ENCODE measurements at places on chromosomes 12 and 14.

GRCh38 chr14:24713404-24713803 lies 79.4 kb upstream of the GZMB start:
- no peak for DNase-seq

GRCh38 chr14:42927313-42927712 lies 1320.6 kb downstream of the LRFN5 start:
- DNase-seq, result no peak

DNA sequence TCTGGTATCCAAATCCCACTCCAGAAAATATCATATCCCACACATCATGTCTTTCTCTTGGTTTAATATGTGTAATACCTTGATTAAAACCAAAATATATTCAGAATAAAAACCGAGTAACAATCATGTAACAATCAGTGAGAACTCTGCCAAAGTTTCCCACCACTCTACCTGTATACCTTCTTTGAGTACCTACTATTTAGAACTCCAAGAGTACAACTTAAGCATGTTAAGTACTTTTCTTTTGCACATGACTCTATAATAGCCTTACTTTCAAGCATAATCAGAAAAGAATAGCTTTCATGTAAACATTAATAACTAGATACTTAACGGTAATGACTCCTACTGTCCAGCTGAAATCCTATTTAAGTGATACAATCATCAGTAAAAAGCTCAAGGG lies 223.2 kb downstream of the MED13L start:
- no peak for DNase-seq

- peak; percentile 87 for DNase-seq
These were observed 576 bp downstream of the SYNE3 start for GRCh38 chr14:95515596-95516552.

GRCh38 chr14:100658181-100658886 lies 68.4 kb upstream of the DLK1 start:
- DNase-seq, result no peak

- DNase-seq, result no peak
These were observed 2.4 kb upstream of the CSRNP2 start for GRCh38 chr12:51085757-51086156.

- no peak for DNase-seq
These were observed 269.4 kb upstream of the ALG10 start for GRCh38 chr12:33752854-33753253.

- no peak for DNase-seq
These were observed 931.2 kb downstream of the AACS start for GRCh38 chr12:125996443-125996842.

DNA sequence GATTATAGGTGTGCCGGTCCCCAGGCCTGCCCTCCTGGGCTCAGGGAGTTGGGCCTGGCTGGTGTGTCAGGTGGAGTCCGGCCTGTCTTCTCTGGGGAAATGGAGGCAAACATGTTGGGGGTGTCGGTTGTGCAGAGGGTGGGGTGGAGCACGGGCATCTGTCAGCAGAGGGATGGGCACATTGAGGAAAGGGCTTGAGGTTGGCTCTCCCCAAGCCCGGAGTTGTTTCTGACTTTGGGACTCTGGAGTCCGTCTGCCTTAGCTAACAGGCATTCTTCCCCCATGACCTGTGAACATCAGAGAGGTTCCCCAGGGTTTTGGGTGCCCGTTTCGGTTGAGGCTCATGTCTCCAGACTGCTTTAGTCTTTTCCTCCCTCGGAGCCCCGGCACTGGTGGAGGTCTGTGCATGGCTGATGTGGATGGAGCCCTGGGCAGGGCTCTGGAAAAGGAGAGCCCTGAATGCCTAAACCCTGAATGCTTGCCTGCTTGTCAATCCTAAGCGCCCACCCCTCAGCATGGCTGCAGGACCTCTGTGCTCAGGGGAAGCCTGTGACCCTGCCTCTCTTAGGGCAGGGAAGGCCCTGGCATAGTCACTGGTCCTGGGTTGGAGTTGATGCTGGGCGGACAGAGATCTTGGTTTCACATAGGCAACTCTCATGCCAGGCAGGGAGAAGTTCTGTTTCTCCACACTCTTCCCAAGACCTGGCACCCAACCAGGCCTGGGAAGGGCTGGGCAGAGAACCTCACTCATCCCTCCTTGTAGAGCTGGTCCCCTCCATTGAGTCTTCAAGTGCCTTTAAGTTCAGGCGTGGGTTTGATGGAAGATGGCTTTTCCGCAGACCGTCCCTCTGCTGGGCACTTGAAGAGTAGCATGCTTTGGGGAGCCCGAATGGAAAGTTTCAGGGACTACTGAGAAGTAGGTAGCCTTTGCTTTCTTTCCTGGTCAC lies 12.9 kb downstream of the NYNRIN start:
- no peak for DNase-seq

DNA sequence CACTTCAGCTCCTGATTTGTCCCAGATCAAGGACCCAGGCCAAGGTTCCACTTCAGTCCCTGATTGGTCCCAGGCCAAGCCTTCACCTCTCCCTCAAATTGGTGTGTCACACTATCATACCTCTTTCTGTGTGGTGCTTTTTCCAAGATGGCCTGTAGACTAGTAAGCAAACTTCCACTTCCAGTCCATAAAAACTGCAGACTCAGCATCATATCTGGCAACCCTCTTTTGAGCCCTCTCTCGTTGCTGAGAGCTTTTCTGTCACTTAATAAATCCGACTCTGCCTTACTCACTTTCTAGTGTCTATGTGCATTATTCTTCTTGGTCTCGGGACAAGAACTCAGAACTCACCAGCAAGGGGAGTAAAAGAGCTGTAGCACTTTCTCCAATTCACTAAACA lies 1395.1 kb downstream of the LRFN5 start:
- DNase-seq, result no peak

- no peak for DNase-seq
These were observed 22.6 kb upstream of the SLC10A1 start for GRCh38 chr14:69819607-69820006.

- DNase-seq, result no peak
These were observed 85.5 kb upstream of the EGLN3 start for GRCh38 chr14:34036319-34036766.

- DNase-seq, result no peak
These were observed 214.2 kb downstream of the KITLG start for GRCh38 chr12:88366101-88366500.

DNA sequence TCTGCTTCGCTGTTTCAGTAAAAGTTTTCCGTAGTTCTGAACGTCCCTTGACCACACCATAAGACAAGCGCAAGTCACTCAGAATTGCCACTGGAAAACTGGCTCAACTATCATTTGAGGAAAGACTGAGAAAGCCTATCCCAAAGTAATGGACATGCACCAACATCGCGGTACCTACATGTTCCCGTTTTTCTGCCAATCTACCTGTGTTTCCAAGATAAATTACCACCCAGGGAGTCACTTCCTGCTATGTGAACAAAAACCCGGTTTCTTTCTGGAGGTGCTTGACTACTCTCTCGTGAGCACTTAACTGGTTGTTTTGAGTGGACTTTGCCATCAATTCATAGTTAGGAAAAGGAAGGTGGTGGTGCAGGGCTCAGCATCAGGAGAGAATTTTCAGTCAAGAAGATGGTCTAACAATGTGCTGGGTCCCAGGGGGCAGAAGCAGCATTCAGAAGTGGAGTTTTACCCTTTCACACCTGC lies 1.4 kb downstream of the EGLN3 start:
- no peak for DNase-seq

DNA sequence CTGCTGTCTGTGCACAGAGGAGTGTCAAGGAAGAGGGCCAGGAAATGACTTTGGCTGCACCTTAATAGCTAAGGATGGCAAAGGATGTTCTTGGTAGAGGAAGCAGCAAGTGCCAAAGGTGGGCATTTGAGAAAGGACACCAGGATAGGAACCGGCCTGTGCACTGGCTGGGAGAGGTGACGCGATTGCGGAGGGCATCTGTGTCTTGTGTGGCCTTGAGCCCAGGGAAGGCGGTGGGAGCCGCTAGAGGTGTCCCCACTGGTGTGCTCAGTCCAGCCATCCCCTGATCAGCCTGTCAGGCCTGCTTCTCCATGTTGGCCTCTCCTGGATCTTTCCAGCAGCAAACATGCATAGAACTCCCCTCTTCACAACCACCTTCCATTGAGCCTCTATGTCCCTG lies 30.2 kb downstream of the PAPLN start:
- DNase-seq, result no peak

DNA sequence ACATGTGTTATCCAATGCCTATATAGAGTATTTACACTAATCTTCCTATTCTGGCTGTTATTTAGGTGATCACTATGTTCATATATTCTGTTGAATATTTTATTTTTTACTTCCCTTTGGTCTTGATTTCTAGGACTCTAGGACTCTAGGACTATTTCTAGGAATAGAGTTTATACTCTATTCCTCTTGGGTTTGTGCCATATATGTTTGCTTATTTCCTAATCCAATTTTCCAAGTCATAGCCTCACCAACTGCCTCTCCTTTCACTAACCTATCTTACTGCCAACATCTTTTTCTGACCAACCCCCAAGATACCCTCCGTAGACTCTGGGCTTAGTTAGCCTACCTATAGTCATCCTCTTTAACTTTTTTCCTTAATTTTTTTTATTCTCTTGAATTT lies 28.5 kb downstream of the ARF6 start:
- no peak for DNase-seq
